Trophoblast cell (in vitro differentiated cells and primary cell): ENCODE measurements at places on chromosomes 2 and 18.
A peak's percentile ranks its signal among the peaks of the same experiment; 100 is the strongest.

DNA sequence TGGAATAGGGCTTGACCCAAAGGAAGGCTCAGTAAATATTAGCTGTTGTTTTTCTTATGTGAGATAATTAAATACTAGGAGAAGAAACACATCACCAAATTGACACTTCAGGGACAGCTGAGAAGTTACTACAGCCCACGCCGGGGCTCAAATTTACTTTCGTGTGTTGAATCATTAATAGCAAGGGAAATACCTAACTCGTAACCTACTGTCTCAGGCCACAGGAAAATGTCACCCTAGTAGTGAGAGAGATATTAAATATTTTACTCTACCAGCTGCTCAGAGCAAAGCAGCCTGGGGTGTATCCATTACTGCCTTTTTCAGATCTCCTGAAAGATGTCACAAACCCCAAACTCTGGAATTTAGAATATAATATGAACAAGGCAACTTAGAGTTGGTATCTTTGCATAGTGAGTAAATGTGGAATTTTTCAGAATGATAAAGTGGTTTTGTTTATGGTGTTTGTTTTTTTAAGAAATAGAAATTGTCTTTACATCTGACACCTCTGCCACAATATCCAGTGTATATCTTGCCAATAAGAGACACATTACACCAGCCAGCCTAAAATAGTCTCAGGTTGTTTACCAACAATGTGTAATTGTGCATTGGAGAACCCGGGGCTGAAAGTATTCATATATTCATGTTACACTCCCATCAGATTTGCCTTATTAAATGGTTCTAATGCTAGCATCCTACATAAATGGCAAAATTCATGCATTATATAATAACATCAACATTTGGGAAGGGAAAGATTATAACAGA is 48.4 kb downstream of the ATP8B1 start:
- DNase-seq = no peak

DNA sequence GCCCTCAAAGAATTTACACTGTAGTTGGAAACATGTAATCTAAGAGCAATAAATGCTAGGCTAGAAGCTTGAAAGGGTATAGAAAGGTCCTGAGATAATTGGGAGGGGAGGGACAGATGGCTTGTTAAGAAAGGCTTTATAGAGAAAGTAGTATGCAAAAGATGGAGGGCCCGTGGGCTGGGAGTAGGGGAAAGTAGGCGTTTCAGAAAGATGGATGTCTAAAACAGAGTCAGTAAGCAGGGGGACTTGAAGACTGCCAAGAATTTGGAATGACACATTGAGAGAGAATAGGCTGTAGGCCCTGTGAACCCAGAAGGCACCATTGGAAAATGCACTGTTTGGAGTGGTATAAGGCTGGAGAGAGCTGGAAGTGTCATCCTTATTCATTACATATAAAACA is 822 bp downstream of the PSMG2 start:
- DNase-seq = no peak

- DNase-seq = no peak
These were observed 14.3 kb downstream of the EPB41L3 start for GRCh38 chr18:5529471-5529870.

- DNase-seq = no peak
These were observed 9.2 kb upstream of the DNAJB2 start for GRCh38 chr2:219270055-219270372.

DNA sequence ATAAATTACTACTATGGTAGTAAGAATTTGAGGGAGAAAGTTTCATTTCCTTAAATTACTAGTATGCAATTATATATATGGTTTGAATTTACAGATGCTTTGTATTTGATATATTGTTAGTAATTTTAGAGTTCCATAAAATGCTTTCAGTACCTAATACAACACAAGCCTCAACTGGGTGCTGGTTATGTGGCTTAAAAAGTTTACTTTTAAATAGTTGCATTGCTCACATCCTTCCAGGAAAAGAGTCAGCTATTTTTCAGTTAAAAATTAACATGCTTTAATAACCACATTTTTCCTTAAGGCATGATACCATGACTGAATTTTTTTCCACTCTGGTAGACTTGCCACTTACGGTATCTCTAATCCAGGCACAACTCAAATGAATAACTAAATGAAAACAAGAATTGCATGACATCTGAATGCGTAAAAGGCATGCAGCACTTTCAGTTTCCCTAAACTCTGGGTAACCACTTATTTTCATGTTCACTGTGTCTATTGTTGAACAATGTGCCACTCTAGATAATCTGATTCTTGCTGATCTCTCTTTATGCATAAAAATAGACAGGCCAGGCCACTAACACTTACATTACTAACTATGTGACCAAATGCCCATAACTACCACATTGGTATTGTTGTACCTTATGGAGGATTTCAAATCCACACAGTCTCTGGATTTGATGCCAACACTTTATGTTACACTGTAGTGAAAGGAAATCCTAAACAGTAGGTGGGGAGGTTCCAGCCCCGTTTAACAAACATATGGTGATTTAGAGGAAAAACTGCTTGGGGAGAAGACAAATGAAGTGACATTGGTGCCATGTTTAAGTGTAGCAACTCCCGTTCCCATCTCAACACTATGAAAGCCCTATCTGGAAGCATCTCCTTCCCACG is 35.5 kb upstream of the SLC35F5 start:
- DNase-seq = no peak

- DNase-seq = no peak
These were observed 13.7 kb downstream of the RND3 start for GRCh38 chr2:150473767-150474166.

- no peak for DNase-seq
These were observed 19.9 kb downstream of the SH2D6 start for GRCh38 chr2:85438201-85439024.

GRCh38 chr18:74702950-74703349 is 105.3 kb downstream of the ZNF407 start:
- DNase-seq = no peak

- DNase-seq = no peak
These were observed 11.1 kb upstream of the RPIA start for GRCh38 chr2:88680266-88680902.

GRCh38 chr2:165794536-165794928 is 485 bp upstream of the GALNT3 start:
- DNase-seq = peak; percentile 68

- DNase-seq = no peak
These were observed 501.0 kb downstream of the EIPR1 start for GRCh38 chr2:2876331-2877221.

GRCh38 chr2:213232649-213233437 is 51.4 kb upstream of the SPAG16 start:
- no peak for DNase-seq
